ENCODE measurements at places on chromosomes 3 and 15. TPM values are rescaled to one million over a fixed set of nuclear protein-coding genes. Genes with fewer than 3 reads are reported as not detected.

The IMPG2 gene
- total RNA-seq: 0.66 TPM

DNA sequence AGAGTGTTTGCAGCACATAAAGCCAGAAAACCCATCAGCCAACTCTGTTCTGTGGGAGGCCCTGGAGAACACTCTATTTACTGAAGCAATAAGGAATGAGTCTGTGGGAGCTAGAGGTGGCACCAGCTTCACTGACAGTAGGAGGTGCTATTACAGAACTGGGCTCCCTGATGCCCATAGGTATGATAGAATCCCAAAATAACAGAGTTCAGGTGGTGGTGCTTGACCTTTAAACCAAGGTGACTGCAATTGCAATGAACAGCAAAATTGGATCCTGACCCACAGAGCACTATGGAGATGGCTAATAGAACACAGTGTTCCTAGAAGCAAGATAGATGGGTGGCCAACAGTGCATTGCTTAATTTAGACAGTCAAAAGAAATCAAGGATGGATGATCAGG, 95.4 kb upstream of the RNU6-1 start:
- DNase-seq: no peak

The TM4SF18 gene
- not detected for total RNA-seq

DNA sequence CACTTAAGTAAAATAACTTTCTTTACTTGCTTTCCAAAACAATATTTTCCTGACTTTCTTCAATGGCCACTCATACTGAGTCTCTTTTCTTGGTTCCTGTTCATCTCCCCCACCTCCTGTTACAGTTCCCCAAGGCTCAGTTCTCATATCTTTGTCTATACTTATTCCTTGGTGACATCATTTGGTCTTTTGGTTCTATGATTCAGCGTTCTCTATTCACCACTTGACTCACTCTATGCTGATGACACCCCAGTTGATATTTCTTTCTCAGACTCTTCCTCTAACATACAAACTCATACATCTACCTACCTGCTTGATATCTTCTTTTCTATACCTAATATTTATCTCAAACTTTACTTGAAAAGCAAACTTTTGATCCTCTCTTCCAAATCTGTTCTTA, 85.0 kb upstream of the P3H2 start:
- no peak for DNase-seq

DNA sequence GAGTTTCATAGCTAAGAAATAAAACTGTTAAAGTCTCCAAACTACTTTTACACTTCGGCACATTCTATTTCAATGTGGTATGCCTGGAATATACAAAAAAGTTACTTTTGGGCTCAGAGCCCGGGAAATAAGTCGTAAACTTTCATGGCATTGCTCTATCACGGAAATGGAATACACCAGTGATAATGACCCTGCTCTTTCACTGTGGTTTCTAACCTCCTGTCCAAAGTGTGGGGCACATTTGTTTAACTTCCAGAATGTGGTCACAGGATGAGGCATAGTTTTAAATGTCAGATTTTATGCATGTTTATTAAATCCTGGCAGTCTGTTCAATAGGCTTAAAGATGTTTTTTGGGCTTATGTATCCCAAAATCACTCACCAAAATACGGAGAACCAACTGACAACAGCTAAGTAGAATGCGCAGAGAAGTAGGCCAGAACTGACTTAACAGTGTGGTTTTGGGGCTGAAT, 5.1 kb downstream of the CXCR6 start:
- no peak for DNase-seq

The UBAP1L gene
- total RNA-seq: 7.2 TPM

DNA sequence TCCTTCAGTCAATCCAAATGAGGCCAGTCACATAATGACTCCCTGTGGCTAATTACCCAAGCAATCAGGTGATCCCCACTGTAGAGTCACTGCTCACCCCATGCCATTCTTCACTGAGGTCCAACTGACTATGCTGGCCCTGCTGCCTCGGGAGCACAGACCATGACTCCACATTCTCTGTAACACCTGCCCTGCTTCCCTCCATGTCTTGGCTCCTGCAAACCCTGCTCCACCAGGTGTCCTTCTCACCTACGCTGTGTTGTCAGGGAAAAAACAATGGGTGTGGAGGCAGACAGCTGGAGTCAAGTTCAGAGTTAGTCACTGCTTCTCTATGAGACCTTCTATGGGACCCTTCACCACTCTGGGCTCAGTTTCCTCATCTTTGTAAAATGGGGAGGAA, 6.1 kb upstream of the SFMBT1 start:
- no peak for DNase-seq
